ENCODE measurements at places on chromosomes 6 and 20. TPM values are rescaled to one million over a fixed set of nuclear protein-coding genes. Genes with fewer than 3 reads are reported as not detected.
A peak's percentile ranks its signal among the peaks of the same experiment; 100 is the strongest.

GRCh38 chr6:98977671-98978292 is 30.0 kb upstream of the FBXL4 start:
- H3K4me3 ChIP-seq, result no peak overlapping the region
- H3K27ac ChIP-seq, result no peak overlapping the region
- no peaks in the 10 kb centered on the region for H3K4me1 ChIP-seq
- H3K27me3 ChIP-seq, result peaks cover 17% of the 10 kb centered on the region
- H3K36me3 ChIP-seq, result no peaks in the 10 kb centered on the region

- H3K4me3 ChIP-seq, result peak overlapping the region; percentile 94
- peaks cover 16% of the 10 kb centered on the region for H3K4me1 ChIP-seq
- H3K36me3 ChIP-seq, result no peaks in the 10 kb centered on the region
- peak overlapping the region; percentile 59 for H3K27ac ChIP-seq
- DNase-seq, result no peak
Observed at GRCh38 chr20:2507875-2508630, 662 bp downstream of the ZNF343 start.

- no peak overlapping the region for H3K4me3 ChIP-seq
- H3K27me3 ChIP-seq, result no peaks in the 10 kb centered on the region
- H3K36me3 ChIP-seq, result no peaks in the 10 kb centered on the region
- peaks cover 11% of the 10 kb centered on the region for H3K4me1 ChIP-seq
- H3K27ac ChIP-seq, result no peak overlapping the region
- DNase-seq, result no peak
Observed at GRCh38 chr6:149919834-149920225, 3.1 kb downstream of the RAET1G start.

GRCh38 chr20:59933296-59933848 is at the start of gene SYCP2:
TSS of gene SYCP2 (minus strand) at chr20:59933637. CDS start at chr20:59922413, 11,224 bp downstream.
- H3K27ac ChIP-seq, result no peak within 1 kb of the TSS
- peaks cover 2% of the 10 kb centered on the region for H3K4me1 ChIP-seq
- H3K4me3 ChIP-seq, result no peak within 1 kb of the TSS
- H3K36me3 ChIP-seq, result no peaks in the 10 kb centered on the region
- H3K27me3 ChIP-seq, result no peaks in the 10 kb centered on the region

GRCh38 chr6:1381481-1382330 is 7.7 kb upstream of the FOXF2 start:
- H3K27ac ChIP-seq, result no peak overlapping the region

- H3K27ac ChIP-seq, result peak overlapping the region; percentile 92
- no peaks in the 10 kb centered on the region for H3K27me3 ChIP-seq
- peaks cover 87% of the 10 kb centered on the region for H3K4me1 ChIP-seq
- no peak overlapping the region for H3K4me3 ChIP-seq
Observed at GRCh38 chr6:158705386-158706126, 55.7 kb downstream of the SYTL3 start.

DNA sequence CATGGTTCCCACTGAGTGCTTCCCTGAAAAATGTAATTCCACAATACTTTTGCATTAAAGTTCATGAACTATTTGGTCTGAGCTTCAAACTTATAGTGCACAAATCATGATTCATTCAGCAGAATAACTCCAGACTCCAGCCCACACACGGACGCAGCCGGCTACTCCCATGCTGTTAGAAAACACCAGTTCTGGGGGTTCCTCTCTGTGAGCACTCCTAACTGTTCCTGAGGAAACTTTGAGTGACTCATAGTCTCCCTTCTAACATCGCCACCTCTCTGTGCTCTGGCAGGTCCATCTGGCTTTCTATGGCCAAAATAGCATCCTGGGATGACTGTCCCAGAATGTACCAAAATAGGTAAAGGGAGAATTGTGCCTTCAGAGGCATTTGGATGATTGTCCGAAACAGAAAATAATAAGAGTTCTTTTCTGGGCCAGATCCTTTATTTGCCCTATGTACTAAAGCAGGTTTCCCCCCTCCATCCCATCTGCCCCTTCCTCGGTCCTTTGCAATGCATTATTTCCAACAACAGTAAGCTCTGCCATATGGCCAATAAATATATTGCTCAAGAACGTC is 32.3 kb upstream of the LY86 start:
- no peak for DNase-seq
- H3K27ac ChIP-seq, result no peak overlapping the region

SRSF12 gene
- not detected for total RNA-seq

CLPSL2 gene
- total RNA-seq, result 1.7 TPM

All from HCT116 (cell line).